NCI-H2081 (cell line): ENCODE measurements at places on chromosomes 5 and 9.

DNA sequence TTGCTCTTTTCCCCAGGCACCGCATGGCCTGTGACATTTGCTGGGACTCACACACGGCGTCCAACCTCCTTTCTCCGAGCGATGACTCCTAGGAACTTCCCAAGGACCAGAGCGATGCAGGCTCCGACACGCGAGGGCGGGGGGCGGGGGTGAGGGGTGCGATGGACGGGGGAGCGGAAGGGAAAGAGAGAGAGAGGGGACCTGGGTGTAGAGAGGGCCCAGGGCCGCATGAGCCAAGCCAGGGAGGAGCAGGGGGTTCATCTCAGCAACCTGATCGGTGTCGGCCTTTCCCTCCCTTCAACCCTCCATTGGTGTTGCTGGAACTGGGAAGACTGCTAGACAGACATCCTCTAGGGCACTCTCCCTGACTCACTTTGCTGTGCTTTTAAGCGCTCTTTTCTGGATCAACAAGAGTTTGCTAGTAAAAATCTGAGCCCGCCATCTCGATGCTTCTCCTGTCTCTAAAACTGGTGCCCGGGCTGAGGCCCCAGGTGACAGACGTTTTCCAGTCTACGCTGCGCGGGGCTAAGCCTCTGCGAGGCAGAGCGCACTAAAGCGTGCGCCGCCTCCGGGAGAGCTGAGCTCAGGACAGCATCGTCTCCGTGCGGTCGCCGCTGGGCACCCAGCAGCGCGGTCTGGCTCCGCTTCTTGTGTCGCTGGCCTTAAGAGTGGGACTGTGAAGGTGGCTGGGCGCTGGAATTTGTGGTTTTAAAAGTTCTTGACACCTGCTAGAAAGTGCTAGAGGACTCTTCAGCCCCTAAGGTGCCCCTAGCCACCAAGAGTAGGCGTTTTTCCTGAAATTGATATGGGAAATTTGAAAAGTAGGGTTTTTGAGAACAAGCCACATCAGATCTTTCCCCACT is 1.0 kb upstream of the TSLP start:
- DNase-seq = no peak

DNA sequence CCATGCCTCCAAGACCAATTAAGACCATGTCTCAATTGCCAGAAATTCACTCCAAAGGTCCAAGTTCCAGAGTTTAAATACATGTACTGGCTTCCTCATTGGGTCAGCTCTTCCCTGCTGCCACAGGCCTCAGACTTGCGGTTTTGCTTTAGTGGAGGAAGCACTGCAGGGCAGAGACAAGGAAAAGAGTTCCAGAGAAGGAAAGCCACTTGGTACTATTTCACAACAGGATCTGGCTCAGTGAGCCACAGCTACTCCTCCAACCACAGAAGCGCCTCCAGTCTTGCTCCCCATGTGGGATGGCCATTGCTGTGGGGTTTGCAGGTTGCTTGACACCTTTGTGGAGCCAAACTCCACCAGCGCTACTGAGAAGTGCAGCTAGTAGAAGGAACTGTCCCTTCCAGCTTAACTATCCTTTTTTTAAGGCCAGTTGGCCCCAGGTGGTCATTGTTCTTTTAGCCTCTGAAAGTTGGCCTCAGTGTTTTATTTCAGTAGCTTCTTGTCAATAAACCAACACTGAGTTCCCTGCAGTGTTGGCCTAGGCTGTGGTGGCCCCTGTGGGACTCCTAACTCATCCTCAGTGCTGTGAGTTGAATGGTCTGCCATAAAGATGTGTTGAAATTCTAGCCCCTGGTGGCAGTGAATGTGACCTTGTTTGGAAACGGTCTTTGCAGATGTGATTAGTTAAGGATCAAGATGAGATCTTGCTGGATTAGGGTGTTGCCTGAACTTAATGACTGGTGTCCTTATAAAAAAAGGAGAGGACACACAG is 93.7 kb upstream of the DAP start:
- DNase-seq = no peak

DNA sequence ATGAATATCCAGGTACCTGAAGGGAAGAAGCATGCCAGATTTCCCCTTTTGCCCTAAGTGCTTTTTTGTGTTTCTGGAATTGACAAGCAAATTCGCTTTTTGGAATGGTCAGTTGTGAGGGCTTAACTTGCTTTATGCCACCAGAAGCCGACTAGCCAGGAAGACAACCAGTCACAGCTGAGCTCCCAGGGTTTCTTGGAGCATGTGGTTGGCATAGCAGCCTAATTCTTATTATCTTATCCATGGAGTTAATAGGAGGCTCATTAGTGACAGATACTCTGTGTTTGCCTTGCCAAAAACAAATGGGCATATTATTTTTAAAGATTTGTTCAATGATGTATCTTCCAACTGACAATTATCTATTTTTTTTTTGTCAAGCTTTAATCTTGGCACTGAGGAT is 500.7 kb downstream of the PTPRD start:
- DNase-seq = no peak

DNA sequence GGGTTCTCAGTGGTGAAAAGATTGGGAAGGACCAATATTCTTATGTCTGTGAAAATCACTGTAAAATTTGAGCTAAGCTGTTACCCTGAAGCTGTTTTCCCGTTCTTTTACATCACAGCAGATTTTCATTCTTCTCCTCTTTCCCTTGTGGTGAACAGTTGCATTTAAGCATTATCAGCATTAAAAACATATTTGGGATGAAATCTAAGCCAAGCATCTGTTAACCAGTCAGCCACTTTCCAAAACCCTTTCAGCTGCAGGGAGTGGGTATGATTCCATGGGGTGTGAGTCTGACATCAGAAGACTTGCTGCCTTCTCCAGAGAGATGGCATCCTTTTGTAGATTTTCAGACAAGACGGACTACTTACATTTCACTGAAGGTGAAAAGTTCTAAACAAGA is 97.2 kb downstream of the TRIO start:
- no peak for DNase-seq

GRCh38 chr5:124796495-124796894 is 50.1 kb upstream of the ZNF608 start:
- DNase-seq = no peak

- no peak for DNase-seq
Observed at GRCh38 chr5:980001-980588, 28.5 kb upstream of the NKD2 start.

DNA sequence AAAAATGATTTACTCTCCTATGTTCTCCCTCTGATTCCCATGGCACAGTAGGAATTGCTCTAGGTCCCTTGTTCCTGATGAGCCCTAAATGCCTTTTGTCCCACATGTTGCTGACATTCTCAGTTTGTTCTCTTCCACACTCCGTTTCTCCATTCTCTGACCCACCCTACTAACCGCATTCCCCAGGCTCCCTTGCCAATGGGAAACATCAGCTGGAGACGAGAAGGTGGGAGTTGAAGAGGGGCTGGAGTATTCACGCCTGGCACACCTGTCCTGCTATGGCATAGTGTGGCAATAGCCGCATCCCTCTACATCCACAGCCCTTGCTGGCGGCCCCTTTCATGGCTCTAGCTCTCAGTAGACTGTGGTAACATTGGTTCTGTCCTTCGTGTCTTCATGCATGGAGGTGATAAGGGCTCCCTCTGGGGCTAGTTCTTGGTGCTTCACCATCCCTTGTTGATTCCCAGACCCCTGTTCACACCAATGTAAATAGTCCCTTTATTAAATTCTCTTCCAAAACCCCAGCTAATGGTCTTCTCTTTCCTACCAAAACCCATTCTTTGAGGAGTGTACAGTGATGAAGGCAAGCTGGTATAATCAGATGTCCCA is 16.4 kb upstream of the ARL15 start:
- no peak for DNase-seq

DNA sequence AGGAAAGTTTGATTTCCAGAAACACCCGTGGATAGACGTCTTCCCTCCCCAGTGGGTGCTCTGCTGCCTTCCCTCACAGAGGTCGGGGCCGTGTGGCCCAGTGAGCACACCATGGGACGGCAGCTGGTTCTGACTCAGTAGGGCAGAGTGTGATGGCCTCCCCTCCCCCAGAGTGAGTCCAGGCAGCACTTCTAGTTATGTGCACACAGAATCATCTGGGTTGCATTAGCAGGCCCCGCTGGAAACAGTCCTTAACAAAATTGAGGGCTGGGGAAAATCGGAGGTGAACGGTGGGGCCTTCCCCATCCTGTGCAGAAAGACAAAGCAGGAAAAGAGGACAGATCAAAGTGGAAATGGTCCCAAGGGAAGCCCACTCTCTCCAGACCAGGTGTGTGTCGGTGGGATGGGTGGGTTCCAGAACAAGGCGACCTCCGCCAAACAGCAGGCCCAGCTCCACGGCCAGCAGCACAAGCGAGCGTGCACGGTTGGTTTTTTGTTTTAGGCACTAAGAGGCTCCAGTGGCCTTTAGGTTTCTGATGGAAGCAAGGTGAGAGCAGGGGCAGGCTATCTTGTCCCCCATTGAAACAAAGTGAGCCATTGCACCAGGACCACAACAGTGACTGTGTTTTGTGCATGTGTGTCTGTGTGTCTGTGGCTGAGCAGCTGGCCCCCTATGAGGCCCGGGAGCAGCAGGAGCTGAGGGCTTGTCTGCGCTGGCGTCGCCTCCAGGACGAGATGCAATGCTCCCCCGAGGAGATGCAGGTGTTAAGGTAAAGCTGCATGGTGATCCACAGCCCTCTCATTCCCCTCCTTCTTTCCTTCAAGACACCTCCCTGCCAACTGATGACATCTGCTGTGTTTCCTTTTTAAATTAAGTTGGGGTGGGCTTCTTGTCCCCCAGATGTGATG is 201.5 kb downstream of the AOPEP start:
- DNase-seq = no peak

- no peak for DNase-seq
Observed at GRCh38 chr9:129781131-129781530, 21.9 kb upstream of the TOR1B start.

GRCh38 chr5:126917918-126918614 is 112.3 kb downstream of the MARCHF3 start:
- peak; percentile 77 for DNase-seq

DNA sequence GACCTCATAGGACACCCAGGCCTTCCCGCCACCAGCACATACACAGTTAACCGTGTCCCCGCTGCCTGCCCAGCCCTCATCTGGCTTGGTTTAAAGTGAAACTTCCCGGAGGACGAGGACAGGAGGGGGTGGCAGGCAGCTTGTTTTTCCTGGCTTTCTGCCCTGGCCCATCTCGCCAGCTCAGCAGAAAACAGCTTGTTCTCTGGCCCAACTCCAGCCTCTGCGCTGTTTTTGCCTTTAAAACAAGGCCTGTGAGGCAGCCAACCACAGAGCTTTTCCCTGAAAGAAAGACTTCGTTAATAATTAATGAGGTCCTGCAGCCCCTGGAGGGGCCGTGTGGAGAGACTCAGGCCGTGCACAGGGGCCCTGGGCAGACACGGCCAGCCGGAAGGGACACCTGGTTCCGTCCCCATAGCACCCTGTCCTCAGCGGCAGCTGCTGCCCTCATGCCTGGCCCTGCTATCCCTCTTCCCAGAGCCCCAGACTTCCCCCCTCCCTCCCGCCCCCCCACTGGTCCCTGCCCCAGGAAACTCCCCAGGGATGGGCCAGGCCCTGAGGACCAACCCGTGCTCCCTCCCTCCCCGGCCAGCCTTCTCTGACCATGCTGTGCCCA is 108.7 kb downstream of the RXRA start:
- DNase-seq = peak; percentile 76

DNA sequence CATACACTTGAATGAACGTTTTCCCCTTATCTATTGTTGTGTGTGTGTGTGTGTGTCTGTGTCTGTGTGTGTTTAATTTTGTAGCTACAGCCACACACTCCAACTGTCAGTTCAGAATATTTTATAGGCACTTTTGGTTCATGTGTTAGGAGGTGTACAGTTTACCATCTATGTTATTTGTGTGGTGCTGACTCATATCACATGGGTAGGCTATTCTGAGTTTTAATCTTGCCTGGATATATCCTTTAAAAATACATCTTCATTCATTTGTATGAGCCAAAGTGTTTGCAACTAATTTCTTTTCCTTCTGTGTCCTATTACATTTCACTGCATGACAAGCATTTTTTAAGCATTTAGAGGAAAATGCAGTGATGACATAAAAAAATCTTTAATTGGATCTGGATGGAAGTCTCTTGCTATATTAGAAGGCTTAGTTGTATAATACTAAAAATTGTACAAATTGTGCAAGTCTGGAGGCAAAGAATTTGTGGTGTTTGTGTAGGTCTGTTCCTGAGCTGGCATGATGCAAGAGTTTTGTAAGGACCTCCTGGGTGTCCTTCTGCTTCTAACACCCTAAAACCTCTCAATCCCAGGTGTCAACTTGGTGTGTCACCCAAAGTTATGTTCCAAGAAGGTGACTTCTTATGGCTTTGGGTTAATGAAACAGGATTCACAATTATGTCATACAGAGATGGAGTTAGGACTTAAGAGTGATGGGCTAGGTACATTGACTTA is 52.4 kb upstream of the HMHB1 start:
- DNase-seq = no peak

DNA sequence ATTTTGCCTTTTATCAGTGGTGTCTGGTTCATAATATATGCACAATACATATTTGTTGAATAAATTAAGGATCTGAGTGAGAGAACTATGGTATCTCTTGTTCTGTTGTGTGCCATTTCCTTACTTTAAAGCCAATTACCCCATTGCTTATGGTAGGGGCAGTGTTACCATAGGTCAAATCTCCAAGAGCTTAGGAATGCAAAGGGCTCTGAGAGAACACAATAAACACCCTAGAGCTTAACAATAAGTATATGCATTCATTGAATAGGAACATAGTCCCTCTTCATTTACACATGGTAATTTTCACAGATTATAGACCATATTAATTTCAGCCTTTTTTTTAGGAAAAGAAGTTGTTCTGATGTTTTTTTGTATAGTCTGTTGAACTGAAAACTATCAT is 112.2 kb downstream of the MCTP1 start:
- no peak for DNase-seq

- DNase-seq = peak; percentile 78
Observed at GRCh38 chr5:181159286-181160151, 12.1 kb downstream of the OR2V2 start.

GRCh38 chr9:34771007-34771406 is 61.1 kb upstream of the CCL21 start:
- DNase-seq = no peak

DNA sequence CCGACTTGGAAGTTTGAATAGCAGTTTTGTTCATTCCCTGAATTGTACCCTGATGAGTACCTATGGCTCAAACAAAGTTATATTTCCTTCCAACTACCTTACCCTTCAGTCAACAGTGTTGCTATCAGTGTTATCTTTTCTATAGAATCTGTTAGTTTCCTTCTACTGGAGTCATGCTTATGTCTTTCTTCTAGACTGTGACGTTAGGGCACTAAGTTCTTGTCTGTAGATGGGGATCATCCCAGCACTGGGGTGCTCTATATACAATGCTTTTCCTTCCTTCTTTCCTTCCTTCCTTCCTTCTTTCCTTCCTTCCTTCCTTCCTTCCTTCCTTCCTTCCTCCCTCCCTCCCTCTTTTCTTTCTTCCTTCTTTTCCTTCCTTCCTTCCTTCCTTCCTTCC is 973.0 kb downstream of the CDH12 start:
- DNase-seq = no peak

GRCh38 chr9:136590821-136591752 is 45.2 kb upstream of the NOTCH1 start:
- DNase-seq = no peak

- DNase-seq = no peak
Observed at GRCh38 chr5:120624021-120624563, 160.0 kb downstream of the PRR16 start.
